ENCODE measurements at places on chromosomes 16 and 17.
A peak's percentile ranks its signal among the peaks of the same experiment; 100 is the strongest.

- no peak for DNase-seq
Observed at GRCh38 chr16:22813223-22813947, 577 bp upstream of the HS3ST2 start.

DNA sequence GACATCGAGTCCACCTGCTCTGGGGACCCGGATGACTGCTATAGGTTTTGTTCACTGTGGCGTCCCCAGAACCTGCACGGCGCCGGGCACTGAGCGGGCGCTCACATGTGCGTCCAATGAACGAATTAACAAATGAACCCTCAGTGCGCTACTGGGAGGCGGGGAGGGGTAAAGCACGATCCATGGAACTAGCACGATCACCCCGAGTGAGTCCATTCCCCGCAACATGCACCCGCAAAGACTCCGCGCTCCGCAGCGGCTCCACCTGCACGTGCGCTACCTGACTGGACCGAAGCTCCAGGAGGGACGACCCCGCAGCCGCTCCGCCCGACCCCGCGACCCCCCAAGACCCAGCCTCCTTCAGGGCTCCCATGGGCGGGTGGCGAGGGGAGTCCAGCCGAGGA, 491 bp downstream of the TRAP1 start:
- no peak for DNase-seq

- no peak for DNase-seq
Observed at GRCh38 chr16:10850478-10850850, 26.5 kb upstream of the CIITA start.

GRCh38 chr17:41581366-41582060, 5.2 kb downstream of the KRT14 start:
- DNase-seq: no peak

- no peak for DNase-seq
Observed at GRCh38 chr17:48150597-48151001, 43.0 kb downstream of the SNX11 start.

DNA sequence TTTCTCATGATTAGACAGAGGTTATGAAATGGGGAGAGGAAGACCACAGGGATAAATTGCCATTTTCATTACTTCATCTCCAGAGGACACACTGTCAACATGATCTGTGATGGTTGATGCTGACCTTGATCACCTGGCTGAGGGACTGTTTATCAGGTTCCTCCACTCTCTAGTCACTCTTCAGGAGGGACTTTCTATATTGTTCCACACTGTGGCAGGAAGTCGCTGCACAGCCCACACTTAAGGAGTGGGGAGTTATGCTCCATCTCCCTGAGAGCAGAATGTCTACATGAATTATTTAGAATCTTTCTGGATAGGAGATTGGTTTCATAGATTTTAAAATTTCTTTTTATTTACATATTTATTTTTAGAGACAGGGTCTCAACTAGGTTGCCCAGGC, 46.7 kb downstream of the CYB5B start:
- no peak for DNase-seq

DNA sequence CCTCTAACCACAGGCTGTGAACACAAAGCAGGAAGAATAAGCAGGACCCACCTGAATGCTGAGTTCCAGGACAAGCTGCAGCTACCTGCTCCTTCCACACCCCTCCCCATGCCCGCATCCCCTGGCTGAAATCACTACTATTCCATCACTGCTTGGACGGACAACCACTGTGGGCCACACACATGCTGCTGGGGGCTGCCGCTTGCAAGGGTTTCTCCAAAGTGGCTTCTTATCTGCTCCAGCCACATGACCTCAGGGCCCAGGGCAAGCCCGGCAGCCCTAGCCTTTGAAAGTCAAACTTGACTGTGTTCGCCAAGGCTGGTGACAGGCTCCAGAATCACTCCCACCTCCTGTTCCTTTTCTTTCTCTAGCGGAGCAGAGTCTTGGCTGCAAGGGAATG, 18.4 kb downstream of the FA2H start:
- DNase-seq: no peak

DNA sequence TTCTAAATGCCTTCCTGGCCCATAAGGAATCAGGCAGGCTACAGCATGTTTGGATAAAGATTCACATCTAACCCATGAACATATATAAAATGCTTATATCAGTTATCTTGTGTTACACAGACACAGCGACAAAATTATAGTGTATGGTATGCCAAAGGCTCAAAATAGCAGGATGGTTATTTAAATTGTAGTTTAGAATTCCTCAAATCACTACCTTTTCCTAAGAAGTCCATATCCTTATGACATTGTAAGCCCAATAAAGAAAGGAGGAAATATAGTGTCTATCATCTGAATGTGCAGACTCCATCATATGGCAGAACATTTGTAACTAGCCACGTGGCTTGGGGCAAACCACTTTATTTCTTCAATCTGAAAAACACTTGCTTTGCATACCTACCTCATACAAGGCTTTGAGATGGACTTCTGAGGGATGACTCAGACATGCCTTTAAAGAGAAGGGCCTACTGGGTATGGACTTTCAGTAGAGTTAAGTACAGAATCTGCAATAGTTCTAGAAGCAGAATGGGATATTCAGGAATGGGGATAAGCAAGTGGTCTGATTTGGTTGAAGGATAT, 12.1 kb upstream of the DHX8 start:
- no peak for DNase-seq

DNA sequence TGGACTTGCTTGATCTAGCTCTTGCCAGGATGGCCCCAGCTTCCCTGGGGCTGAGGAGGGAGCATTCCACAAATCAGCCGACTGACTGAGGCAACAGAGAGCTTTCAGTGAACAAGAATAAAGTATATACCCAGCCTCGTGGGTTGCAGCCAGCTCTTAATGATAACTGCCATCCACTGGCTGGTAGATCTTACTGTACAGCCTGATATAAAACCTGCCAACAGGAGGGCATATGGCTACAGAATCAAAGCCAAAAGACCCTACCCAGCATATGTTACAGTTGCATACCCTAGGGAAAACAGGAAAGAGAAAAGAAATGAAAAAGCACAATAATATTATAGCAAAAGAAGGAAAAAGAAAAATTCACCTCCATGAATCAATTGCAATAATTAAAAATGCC, 775.9 kb upstream of the KIF2B start:
- DNase-seq: no peak

DNA sequence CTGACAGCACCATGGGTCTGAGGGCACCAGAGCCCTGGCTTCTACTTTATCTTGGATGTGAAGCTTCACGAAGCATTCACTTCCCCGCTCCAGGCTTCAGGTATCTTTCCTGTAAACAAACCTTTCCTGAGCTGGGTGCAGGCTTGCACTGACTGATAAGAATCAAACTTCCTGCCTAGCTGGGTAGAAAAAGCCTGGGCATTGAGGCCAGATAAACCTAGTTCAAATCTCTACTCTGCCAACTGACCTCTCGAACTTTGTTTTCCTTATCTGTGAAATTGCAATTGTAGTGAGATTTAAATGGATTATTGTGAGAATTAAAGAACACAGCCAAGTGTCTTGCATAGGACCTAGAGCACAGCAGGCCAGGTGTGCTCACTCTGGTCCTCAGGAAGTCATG, 2.9 kb upstream of the TMEM208 start:
- no peak for DNase-seq

GRCh38 chr16:595942-596735, 6.3 kb downstream of the RAB40C start:
- DNase-seq: no peak

GRCh38 chr17:63838631-63839171, 3.8 kb downstream of the SMARCD2 start:
- DNase-seq: no peak

DNA sequence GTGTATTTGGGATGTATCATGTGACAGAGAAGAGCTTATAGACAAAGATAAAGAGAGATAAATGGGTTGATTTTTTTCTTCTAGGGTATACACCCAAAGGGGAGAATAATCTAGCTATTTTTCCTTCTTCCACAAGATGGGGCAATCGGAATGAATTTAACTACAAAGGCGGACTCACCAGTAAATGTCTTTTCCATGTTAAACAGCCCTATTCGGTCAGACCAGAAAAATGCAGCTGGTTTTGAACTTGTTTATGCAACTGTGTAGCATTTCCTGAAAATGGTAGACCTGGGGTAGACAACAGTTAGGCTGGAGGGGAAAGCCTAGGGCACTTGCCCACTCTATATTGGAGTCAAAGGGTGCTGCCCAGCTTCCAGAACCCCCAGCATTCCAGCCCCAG, 477.1 kb downstream of the TOX3 start:
- peak; percentile 23 for DNase-seq

- no peak for DNase-seq
Observed at GRCh38 chr17:70420861-70421445, 251.6 kb downstream of the KCNJ2 start.

DNA sequence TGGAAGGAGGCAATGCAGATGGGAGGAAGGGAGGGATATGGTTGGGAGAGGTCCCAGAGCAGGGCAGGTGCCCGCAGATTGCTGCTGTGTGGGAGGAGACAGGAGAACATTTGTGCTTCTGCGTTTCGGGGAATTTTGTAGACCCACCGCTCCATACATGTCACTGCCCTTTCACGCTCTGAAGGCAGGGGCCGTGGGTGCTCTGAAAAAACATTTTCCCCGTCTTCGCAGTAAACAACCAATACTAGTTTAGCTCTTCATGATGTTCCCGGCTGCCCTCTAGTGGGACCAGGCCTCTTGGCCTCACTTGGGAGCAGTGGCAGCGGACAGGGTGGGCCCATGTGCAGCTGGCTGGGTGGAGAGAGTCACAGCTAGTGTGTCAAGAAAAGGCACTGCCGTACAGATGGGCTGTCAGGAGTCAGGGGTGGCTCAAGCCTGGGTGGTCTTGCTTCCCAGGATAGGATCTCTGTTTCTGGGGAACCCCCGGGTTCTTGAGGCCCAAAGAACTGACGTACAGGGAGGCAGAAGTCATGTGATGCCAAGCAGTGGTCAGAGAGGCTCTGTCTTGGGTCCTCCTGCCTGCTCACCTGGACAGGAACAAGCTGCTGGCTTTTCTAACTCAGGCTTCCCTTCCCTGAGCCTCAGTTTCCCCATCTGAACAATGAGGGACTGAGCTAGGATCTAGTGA, 46.5 kb upstream of the CPNE2 start:
- no peak for DNase-seq

- no peak for DNase-seq
Observed at GRCh38 chr17:42783062-42783790, 2.8 kb downstream of the WNK4 start.

GRCh38 chr16:11356573-11357331, 11.5 kb downstream of the RMI2 start:
- DNase-seq: no peak

- no peak for DNase-seq
Observed at GRCh38 chr17:42720996-42721583, 23.8 kb downstream of the EZH1 start.

- DNase-seq: no peak
Observed at GRCh38 chr17:72642720-72643119, 449.8 kb downstream of the SLC39A11 start.

GRCh38 chr16:71344315-71344905, 14.1 kb upstream of the CALB2 start:
- no peak for DNase-seq

- no peak for DNase-seq
Observed at GRCh38 chr17:35313875-35314409, 59.5 kb downstream of the SLFN11 start.

- DNase-seq: no peak
Observed at GRCh38 chr17:80034791-80035686, 633 bp downstream of the TBC1D16 start.

- DNase-seq: peak; percentile 81
Observed at GRCh38 chr17:46212634-46213435, 19.6 kb upstream of the KANSL1 start.

DNA sequence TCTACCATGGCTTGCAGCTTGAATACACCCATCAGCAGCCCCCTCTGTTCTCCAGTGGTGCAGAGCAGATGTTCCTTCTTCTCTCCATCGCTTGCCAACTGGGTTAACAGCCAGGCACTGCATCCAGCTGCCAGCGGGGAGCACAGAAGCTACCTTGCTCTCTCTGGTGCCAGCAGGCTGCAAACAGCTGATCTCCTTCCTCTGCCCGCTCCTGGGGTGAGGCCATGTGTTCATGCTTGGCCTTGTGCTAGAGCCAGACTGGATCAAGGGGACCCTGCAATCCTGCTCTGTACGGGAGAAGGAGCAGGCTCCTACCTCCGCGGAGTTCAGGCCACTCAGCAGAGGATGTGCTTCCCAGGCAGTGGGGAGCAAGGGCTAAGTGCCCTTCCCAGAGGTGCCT, 24.1 kb upstream of the ENGASE start:
- peak; percentile 86 for DNase-seq

- no peak for DNase-seq
Observed at GRCh38 chr16:1673424-1674151, 4.5 kb upstream of the JPT2 start.

- DNase-seq: no peak
Observed at GRCh38 chr17:57946798-57947358, 8.3 kb downstream of the CUEDC1 start.

- no peak for DNase-seq
Observed at GRCh38 chr17:72656130-72656763, 436.2 kb downstream of the SLC39A11 start.

DNA sequence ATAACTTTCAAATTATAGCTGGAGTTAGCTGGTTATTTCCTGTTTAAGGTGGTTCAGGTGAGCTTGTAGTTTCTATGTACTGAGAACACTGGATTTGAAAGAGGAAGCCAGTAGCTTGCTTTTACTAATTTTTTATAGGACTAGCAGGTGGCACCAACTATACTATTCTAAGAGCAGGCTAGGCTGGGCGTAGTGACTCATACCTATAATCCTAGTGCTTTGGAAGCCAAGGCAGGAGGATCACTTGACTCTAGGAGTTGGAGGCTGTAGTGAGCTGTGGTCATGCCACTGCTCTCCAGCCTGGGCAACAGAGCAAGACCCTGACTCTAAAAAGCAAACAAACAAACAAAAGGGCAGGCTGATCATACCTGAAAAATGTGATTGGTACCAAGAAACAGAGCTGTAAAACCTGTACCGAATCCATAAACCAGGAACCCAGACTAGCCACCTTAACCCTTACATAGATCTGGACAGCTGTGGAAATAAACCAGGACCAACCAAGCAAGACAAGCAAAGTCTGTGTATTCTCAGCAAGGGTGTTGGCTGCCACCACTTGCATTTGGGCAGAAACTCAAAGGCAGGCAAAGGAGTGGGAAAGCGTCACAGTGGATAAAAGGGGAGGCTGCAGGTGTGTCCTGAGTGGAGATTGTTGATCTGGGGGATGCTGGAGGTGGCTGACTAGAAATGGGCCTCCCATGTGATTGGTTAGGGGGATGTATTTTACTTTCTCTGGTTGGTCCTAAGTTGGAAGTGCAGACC, 36.3 kb downstream of the SLC47A1 start:
- no peak for DNase-seq

DNA sequence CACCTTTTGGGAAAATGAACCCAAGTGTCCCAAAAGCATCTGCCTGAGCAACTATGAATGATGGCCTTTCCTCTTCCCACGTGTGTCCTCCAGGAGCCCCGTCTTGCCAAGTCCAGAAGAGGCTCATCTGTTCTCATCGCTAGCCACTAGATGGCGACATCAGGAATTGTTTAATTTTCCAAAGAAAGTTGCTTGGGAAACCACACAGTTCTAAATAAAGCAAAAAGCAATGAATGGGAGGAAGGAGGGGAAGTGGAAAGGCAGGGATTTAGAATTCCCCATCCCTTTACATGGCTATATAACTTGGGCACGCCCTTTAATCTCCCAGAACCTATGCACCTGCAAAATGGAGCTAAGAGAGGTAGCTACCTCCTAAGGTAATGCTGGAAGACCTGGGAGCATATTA, 9.0 kb upstream of the CDH5 start:
- DNase-seq: peak; percentile 54

- no peak for DNase-seq
Observed at GRCh38 chr16:17105239-17105797, 365.4 kb downstream of the XYLT1 start.
